Stimulated activated CD4-positive, alpha-beta T cell treated with anti-CD3 and anti-CD28 coated beads, Interleukin-1b, Interleukin-23, amount 100 ng/mL, for 1 hour (primary cell): ENCODE measurements at places on chromosomes 7 and 10.

DNA sequence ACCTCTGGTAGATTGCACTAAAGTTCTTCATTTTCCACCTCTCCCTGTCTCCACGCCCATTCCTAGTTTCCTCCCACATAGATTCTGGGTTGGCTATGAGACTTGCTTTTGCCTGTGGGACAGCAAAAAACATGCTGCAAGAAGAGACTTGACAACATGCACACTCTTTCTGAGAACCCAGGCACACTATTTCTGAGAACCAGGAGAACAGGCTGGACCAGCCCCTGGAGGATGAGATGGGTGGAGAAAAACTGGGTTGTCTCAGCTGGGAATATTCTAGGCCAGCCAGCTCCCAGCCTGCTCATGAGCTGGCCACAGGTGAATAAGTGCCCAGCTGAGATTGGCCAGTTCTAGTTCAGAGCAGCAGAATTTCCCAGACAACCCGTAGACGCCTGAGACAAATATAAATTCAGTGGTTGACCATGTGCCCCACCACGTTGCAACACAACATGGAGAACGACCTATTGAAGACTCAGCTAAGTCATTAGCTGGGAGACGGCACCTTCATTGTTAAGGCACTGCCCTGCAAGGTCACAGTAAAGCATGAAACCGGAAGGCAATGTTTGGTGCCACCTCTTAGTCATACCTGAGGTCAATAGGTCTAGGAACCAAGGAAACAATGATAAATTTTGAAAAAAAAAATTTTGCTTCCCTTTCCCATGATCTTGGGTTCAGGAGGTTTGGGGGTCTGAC lies 92.7 kb upstream of the AKR1E2 start:
- DNase-seq: no peak

GRCh38 chr10:119759832-119760231 lies 34.0 kb downstream of the INPP5F start:
- no peak for DNase-seq

DNA sequence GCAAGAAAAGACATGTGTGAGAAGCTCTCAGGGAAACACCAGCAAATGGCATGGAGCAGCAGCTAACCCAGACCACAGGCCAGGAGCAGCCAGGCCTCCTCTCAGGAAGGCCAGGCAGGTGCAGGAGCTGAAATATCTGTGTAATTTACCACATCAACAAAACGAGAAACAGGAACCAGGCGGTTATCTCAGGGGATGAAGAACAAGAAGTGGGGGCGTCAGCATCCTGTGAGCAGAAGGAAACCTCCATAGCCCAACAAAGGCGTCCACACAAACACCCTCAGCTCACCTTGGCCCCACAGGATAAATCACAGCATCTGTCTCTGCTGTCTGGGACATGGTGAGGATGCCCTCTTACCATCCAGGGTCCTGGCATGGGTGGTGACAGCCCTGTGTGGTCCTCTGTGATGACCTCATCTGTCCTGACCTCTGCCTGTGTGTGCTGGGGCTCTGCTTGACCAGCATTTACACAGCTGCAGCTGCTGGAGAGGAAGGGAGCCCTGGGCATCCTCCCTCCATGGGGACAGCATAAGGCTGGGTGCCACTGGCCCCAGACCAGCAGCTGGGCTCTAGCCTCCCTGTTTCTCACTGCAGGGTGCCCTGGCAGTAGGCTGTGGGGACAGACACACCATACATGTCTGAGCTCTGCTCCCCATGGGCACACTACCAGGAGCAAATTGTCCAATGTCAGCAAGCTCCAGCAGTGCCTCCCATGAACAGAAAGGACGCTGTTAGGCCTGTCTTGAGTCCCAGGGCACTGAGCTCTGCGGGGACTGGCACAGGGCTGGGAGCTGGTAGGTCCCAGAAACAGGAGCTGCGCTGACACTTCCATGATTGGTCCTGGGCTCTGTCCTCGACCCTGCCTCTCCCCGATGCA lies 34.6 kb downstream of the ANXA8 start:
- DNase-seq: no peak

DNA sequence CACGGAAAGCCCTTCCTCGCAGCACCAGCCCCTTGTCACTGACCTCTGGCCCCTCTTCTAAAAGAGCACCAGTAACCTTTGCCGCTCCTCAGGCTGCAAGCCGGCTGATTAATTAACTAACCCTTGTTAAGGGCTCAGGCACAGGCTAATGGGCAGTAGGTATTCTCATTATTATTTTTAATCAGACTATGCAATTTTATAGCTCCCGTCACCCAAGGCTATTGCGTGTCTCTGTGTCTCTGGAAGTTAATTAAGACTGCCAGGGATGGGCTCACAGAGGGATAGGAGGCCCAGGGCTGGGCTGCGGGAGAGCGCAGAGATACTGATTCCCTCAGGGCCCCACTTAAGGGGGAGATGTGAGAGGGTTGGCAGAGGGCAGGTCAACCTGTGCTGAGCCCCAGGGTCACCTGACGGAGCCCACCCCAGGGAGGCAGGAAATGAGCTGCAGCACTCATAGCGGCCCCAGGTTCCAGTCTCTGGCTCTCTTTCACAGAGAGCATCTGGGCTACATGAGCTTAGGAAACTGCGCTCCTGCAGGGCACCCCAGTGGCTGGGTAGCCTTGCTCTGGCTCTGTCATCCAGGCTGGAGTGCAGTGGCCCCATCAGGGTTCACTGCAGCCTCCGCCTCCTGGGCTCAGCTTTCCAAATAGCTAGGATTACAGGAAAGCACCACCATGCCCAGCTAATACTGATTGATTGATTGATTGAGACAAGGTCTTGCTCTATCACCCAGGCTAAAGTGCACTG lies 92.2 kb upstream of the LRRC4 start:
- no peak for DNase-seq

DNA sequence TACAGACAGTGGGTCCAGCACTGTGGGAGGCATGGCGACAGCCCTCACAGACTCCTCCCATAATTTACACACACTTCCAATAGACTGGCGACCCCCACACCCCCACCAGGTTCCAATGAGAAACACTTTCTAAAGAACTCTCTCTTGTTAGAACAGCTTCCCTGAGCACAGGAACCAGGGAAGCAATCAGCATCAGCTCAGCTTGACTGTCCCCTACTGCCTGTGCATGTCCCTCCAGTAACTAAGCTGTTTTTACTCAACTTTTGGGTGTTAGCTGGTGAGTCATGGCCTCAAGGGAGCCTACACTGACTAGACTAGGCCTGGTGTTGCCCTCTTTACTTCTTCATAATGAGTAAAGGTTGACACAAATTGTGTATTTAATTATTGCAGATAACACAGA lies 32.6 kb upstream of the HERPUD2 start:
- no peak for DNase-seq

GRCh38 chr10:46251857-46252847 lies 34.6 kb upstream of the ANTXRL start:
- no peak for DNase-seq

GRCh38 chr10:128960517-128960916 lies 506.5 kb upstream of the MGMT start:
- DNase-seq: no peak

- DNase-seq: no peak
Measured at GRCh38 chr7:107660381-107661080, at the start of gene SLC26A4. SLC26A4 (plus strand) TSS chr7:107660828; CDS start chr7:107661642, 814 bp downstream.

DNA sequence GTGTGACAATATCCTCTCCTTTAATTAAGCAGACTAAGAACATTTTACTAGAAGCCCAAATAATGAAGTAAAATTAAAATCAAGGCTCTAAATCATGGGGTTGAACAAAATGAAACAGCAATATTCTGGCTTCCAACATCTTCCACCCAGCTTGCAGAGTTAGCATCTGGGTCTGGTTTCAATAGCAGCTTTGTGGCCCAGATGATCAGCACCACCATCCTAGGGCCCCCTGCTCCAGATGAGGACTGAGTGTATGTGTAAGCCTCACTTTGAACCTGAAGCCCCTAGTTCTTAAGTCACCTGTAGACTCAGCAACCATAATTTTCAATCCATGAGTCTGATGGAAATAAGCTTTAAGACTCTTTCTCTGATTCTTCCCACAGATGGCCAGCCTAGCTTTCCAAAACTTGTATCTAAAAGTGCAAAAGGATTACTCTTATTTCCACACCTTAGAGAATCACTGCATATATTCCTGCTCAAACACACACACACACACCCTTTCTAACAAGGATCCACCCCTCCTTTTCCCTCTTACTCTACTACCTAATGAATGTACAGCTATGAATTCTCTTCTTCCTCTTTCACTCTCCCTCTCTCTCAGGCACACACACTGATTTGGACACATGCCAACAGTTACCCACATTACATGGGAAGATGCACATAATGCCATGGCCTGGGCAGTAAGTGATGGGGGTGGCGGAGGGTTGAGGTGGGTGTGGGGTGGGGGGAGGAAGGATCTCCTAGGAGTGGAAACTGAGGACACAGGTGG lies 3.5 kb downstream of the DENND11 start:
- no peak for DNase-seq

DNA sequence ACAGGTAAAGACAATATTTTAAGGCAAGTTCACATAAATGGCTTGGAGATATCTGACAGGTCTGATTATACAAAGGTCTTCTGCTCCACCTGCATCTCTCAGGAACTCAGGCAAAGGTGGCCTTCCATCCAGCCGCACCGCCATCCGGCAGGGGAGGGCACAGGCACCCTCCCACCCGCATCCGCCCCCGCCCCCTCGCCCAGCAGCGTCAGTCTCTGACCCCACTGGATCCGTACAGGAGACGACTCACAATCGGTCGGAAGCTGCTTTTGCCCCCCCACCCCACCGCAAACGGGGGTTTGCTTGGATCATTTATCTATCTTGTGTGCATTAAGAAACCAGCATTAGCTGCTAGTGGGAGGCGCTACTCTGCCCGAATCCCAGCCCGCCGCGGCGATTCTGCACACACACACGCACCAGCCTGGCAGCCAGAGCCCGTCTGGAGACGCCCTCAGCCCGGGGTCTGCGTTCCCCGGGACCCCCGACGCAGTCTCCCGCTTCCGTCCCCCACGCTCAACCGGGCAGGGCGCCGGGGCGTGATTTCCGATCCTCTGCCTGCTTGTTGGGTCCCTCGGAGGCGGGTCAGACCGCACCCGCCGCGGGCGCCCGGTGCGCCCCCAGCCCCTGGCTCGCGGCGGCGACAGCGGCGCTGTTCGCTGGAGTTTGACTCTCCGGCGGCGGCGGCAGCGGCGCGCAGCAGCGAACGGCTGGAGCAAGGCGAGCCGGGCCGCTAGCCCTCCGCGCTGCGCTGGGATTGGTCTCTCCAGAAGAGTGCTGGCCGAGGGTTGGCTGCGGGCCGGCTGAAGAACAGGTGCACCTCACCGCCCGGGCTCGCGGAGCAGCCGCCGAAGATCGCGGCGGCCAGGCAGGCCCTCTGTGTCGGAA lies 820 bp upstream of the NRG3 start:
- no peak for DNase-seq
